ENCODE measurements at places on chromosomes 2 and 18.

DNA sequence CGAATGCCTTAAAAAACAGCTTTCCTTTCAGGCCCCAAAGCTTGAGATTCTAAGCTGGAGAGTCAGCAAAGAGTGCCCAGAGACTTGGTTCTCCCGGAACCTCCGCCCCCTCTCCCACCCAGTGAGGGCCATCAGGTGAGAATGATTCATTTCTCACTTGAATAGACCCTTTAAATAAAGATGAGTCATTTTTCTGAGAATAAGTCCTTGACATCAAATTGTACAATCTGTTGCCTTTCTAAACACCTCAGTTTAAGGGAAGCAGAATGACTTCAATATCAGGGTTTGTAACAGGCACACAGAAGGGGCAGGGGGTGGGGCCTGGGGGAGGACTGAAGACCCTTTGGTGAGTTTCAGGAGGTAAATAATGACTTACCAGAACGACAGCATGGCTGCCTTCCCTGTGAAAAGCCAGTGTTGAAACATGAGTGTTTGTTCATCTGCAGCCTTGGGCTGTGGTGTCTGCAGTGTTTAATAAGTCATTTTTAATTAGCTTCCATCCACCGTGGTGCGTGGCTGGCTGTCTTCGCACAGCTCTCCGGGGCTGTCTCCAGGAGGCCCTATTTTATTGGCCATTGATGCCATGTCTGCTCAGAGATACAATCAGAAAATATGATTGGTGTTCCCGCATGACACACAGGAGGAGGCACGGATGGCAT is 134.9 kb upstream of the ZNF236 start:
- DNase-seq, result no peak

GRCh38 chr2:22336414-22336813 is 1048.6 kb upstream of the KLHL29 start:
- DNase-seq, result no peak

GRCh38 chr2:42360493-42360889 is 526 bp downstream of the COX7A2L start:
- no peak for DNase-seq

DNA sequence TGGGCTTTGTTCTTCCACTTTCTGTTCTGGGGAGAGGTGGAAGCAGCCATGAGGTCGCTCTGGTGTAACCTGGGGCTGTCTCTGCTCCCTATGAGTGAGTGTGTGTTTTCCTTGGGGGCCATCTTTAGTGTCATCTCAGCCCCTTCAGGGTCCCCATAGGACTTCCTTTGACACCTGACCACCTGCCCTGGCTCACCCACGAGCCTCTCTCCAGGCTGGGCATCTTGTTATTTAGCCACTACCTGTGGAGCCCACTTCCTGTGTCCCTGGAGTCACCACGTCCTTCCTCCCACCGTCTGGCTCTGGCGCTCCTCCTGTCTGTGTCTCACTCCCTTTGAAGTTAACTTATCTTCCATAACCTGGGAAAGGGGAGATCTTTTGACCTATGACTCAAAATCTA is 176.0 kb downstream of the UXS1 start:
- DNase-seq, result no peak

GRCh38 chr2:164710837-164711765 is 89.8 kb upstream of the GRB14 start:
- DNase-seq, result no peak

- no peak for DNase-seq
Measured at GRCh38 chr18:2360861-2361260, 210.4 kb downstream of the METTL4 start.

DNA sequence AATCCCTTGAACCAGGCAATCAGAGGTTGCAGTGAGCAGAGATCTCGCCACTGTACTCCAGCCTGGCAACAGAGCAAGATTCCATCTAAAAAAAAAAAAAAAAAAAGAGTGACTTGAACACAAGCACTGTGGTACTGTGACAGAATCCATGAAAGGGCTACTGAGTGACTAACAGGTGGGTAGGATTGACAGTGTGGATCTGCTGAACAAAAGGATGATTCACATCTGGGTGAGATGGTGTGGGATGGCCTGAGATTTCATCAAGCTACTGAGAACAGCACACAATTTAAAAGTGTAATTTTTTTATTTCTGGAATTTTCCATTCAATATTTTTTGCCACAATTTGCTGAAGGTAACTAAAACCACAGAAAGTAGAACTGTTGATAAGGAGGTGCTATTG is 13.3 kb upstream of the SP3 start:
- no peak for DNase-seq

DNA sequence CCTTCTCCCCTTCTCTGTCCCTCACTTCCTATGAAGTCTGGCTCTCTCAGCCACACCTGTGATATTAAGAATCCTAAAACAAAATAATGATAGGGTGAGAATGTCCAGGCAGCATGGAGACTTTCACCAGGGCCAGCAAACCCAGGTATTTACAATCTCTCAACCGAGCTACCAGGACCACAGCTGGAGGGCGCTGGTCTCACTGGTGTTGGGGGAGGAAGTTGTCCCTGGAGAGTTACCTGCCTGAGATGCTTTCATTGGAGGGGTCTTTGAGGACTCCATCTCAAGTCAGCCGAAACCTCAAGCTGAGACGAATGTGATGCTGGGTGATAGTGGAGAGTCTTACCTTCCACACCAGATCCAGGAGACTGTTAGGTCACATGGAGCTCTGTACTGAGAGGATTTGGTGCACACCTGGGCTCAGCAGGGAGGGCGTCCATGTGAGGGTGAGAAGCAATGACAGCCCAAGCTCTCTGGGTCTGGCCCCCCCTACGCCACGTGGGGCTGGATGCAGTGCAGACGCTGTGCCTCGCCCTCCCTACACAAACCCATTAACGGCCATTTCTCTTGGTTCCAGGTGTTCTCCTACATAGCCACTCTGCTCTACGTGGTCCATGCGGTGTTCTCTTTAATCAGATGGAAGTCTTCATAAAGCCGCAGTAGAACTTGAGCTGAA is 27.4 kb downstream of the MAL start:
- DNase-seq, result no peak

- DNase-seq, result peak; percentile 28
Measured at GRCh38 chr2:145845207-145845894, 1325.4 kb upstream of the ZEB2 start.

- no peak for DNase-seq
Measured at GRCh38 chr18:3663870-3664512, 214.0 kb downstream of the TGIF1 start.

GRCh38 chr2:152099367-152100050 is 665 bp upstream of the CACNB4 start:
- DNase-seq, result peak; percentile 25

- no peak for DNase-seq
Measured at GRCh38 chr2:25710750-25711149, 37.4 kb upstream of the DTNB start.

DNA sequence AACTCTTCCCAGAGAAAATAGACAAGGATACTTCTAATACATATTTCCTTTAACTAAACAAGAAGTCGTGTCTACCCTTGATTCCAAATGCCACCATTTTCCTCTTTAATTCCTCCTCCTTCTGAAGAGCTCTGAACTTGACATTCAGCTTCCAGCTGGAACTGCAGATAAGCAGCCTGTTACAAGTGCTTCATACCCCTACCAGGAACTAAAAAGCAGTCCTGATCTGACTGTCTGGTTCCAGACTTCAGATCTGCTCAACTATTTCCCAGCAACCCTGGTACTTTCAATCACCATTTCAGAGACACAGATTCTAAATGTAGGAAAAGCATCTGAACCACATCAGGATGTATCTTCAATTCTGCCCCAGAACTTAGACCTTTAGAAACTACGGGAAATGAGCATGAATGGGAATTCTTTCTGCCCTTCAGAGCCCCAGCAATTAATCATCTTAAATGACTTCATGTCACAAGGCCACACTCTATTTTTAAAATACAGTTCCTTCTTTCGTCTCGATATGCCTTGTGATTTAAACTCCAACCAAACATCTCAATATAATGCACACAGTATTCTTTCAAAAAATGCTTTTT is 159.5 kb downstream of the L3MBTL4 start:
- no peak for DNase-seq

DNA sequence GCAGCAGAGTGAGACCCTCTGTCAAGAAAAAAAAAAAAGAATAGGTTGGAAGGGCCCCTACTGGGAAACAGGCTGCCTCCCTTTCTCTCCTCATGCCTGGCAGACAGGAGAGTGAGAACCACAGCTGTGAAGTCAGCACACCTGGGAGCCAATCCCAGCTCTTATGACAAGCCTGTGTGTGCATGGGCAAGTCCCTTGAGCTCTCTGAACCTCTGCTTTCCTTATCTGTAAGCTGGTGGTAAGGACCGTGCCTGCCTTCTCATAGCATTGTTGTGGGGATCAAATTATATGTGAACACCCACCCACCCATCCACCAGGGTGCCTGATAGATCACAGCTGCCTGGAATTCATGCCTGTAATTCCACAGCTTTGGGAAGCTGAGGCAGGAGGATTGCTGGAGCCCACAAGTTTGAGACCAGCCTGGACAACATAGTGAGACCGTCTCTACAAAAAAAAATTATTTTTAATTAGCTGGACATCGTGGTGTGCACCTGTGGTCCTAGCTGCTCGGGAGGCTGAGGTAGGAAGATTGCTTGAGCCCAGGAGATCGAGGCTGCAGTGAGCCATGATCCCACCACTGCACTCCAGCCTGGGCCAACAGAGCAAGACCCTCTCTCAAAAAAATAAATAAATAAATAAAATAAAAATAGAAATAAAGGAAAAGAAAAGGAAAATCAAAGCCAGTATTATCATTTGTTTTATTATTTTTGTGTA is 66.9 kb upstream of the MCFD2 start:
- DNase-seq, result no peak

DNA sequence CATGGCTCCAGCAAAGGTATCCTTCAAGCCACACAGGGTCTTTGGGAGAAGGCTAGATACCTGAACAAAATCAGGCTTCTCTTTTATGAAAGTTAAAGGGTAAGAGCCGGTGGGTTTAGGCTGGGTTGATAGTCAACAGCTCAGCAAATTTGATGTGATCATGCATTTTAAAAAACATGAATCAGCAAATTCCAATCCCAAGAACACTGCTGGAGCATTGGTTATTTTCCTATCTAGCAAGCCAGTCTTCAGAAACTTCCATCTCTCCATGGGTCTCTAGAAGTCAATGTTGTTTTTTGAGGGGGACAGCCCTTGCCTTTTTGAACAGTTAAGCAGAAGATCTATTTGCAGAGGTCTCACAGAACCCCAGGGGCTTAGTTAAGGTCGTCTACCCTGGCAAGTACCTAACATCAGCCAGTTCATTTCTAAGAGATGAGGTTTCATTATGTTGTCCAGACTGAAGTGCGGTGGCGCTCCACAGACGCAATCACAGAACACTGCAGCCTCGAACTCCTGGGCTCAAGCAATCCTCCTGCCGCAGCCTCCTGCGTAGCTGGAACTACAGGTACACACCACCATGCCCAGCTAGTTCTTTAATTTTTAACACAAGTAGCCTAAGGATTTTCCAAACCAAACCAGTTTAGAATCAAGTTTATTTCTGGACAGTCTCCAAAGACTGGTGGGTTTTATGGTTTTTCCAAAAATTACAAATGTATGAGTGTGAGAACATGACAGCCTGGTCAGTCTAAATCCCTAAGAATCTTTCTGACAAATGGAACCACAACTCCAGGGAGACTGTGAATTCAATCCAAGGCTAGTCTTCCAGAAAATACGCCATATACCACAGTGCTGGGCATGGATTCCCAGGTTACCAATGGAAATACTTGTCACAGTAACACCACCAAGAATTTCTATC is 4.1 kb upstream of the ZCCHC2 start:
- peak; percentile 74 for DNase-seq

GRCh38 chr18:74604361-74604760 is 6.7 kb downstream of the ZNF407 start:
- no peak for DNase-seq

DNA sequence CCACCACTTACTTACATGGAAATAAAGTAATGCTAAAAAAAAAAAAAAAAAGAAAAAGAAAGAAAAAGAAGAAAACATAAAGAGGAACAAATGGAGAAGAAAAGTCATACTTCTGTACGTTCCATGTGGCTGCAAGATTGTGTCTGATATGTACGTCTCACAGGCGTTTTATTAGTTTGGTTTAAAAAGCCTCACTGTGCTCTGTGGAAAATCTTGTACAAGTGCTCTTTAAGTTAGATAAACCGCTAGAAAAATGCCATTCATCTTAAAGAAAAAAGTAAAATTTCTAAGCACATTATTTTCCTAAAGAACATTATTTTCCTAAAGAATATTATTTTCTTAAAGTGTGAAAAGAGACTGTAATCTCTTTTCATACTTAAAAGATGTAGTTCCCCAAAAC is 165.1 kb downstream of the ZNF521 start:
- DNase-seq, result no peak

- peak; percentile 24 for DNase-seq
Measured at GRCh38 chr2:33085646-33086045, 138.9 kb downstream of the LTBP1 start.

GRCh38 chr18:26432651-26433424 is 115.5 kb downstream of the KCTD1 start:
- DNase-seq, result no peak

DNA sequence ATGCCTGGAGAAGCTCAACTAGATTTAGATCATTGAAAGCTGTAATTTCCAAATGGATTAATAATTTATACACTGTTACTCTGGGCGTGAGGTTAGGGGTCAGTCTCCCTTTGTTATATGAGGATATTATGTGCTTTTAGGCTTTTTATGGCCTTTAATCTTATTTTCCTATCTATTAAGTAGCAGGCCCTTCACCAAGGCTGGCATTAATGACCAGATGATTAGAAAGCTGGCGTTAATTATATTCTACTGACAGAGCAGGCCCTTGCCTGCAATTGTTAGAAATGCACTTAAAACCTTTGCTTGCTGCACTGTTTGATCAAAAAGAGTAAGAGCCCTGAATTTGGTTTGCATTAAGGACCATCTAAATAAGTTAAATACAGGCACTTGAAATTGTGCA is 75.3 kb downstream of the EPAS1 start:
- no peak for DNase-seq

DNA sequence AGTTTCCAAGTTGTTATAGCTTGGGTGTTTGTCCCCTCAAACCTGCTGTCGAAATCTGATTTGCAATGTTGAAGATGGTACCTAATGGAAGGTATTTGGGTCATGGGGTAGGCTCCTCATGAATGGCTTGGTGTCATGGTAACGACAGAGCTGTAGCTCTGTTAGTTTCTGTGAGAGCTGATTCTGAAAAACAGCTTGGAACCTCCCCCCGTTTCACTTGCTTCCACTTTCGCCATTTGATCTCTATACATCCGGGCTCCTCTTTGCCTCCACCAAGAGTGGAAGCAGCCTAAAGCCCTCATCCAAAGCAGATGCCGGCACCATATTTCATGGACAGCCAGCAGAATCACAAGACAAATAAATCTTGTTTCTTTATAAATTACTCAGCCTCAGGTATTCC is 1035.1 kb upstream of the SLC39A10 start:
- no peak for DNase-seq

DNA sequence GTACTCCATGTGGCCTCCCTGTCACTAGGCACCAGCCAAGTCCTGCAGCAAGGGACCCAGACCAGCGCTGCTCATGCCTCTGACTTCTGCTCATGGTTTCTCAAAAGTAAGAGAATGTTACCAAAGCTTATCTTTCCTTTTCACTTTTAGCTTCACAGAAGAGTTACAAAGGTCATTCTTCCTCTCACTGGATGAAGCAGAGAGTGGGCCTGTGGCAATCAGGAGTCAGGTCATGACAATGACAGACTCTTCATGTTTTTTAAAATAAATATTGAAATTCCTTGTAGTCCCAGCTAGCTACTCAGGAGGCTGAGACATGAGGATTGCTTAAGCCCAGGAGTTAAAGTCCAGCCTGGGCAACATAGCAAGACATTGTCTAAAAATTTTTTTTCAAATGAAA is 126.1 kb downstream of the OSR1 start:
- DNase-seq, result no peak

Data from myocyte (in vitro differentiated cells).